ENCODE measurements at places on chromosomes 6 and 20.

- no peak for DNase-seq
Measured at GRCh38 chr6:160330619-160331018, 17.6 kb upstream of the SLC22A3 start.

GRCh38 chr6:89033461-89033860, 47.1 kb upstream of the PNRC1 start:
- DNase-seq: no peak

GRCh38 chr20:49610691-49611538, 43.0 kb upstream of the PTGIS start:
- DNase-seq: peak; percentile 63

- DNase-seq: no peak
Measured at GRCh38 chr6:37731888-37732287, 34.2 kb upstream of the MDGA1 start.

GRCh38 chr6:27126815-27127537, 120.5 kb upstream of the PRSS16 start:
- peak; percentile 88 for DNase-seq

DNA sequence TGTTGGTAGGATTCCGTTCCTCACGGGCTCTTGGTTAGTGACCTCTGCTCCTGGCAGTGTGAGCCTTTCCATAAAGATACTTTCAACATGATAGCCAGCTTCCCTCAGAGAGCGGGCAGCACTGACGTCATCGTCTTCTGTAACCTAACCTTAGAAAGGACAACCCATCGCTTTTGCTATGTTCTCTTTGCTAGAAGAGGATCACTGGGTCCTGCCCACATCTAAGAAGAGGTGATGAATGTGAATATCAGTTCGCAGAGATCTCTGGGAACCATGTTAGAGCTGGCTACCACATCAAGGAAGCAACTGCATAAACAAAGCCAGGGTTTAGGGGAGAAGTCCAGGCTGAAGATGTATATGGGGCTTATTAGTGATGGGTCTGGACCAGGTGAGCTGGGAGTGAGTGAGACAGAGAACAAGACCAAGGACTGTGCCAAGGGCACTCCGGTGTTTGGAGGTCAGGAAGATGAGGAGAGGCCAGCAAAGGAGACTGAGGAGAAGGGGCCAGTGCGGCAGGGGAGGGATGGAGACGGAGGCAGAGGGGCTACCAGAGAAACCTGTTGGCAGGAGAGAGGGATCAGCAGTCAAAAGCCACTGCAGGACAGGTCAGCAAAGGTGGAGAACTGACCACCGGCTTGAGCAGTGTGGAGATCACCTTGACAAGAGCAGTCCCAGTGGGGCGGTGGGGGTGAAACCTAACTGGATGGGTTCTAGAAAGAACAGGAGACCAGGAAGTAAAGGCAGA, 39.7 kb downstream of the PIM1 start:
- DNase-seq: no peak

- peak; percentile 68 for DNase-seq
Measured at GRCh38 chr20:58692579-58693225, at the start of gene NPEPL1. NPEPL1 (plus strand) TSS chr20:58692800; CDS start chr20:58692901, 101 bp downstream.

GRCh38 chr6:90393232-90393884, 96.7 kb upstream of the BACH2 start:
- DNase-seq: peak; percentile 60

GRCh38 chr6:48429021-48429420, 318.0 kb upstream of the PTCHD4 start:
- no peak for DNase-seq

GRCh38 chr6:32855467-32856174, 1.6 kb downstream of the PSMB9 start:
- DNase-seq: no peak

DNA sequence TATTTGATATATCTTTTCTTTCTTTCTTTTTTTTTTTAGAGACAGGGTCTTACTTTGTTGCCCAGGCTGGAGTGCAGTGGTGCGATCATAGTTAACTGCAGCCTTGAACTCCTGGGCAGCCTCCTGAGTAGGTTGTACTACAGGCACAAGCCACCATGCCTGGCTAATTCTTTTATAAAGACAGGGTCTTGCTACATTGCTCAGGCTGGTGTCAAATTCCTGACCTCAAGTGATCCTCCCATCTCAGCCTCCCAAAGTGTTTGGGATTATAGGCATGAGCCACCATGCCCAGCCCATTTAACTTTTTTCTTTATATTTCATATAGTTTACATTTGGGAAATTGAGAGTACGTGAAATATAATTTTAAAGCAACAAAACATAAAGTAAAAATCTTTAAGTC, 10.1 kb downstream of the NUS1 start:
- no peak for DNase-seq

- no peak for DNase-seq
Measured at GRCh38 chr6:150006961-150007464, 18.3 kb downstream of the RAET1L start.

- no peak for DNase-seq
Measured at GRCh38 chr6:70518723-70519122, 48.0 kb upstream of the SDHAF4 start.

DNA sequence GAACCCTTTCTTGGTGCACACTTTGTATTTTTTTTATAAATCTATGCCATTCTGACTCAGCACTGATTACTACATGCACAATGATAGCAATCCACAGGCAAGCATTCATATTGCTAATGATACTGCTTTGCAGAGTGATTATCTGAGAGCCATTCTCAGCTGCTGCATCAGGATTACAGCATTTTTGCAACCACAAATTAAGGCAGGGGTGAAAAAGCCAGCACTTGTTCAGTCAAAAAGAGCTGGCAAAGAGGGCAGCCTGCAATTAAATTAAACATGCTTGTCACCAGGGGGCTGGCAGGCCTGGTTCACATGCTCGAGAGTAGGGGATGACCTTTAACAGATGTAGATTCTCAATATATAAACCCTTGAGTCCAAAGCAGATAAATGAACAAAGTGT, 40.7 kb upstream of the SLC17A4 start:
- DNase-seq: no peak

DNA sequence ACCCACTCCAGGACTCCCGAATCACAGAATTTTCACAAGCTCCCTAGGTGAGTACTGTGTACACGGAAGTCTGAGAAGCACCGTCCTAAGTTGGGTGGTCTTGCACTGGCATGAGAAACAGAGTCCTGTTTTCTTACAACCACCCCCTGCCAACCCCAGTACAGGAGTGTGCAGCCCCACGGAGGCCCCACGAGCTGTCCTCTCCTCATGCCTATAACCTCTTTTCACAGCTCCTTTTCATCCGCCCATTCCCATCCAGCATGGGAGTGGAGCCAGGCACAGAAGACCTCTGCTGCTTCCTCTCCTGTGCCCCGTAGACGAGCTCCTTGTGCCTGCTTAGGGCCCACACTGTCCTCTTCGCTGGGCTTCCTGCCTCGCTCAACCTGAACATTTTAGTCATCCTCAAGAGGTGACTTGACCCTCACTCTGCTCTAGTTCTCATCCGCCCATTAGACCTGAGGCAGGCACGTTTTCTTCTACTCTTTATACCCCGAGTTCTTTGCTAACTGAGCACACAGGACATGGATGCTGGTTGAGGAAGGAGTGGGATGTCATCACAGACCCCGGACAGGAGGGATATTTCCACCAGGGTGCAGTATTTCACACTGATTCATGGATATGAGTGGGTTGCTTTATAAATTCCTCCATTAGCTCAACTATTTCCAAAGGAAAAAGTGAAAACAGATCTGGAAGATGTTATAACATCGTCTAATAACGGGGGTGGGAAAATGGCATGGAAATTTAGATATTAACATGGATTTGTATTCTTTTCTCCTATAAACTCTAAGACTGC, 160.5 kb downstream of the TTLL2 start:
- peak; percentile 51 for DNase-seq

- no peak for DNase-seq
Measured at GRCh38 chr6:31882344-31882743, 3.5 kb upstream of the SLC44A4 start.

DNA sequence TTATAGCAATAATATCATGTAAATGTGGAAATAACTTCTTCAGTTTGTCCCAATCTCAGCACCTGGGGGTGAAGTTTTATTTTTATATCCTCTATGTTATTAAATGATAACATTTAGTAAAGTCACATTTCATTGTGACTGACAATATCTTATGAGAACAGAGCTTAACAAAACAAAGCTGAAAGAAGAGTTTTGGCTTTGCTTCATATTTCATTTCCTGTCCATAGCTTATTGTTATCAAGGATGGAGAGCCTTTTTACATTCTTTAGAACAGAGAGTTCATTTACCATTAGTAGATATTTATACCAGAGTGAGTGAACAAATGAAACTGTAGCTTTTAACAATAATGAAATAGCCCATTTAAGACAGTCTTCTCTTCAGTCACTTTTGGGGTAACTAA, 231.9 kb upstream of the SGK1 start:
- peak; percentile 36 for DNase-seq

GRCh38 chr6:116714296-116714695, 33.3 kb downstream of the KPNA5 start:
- DNase-seq: no peak

DNA sequence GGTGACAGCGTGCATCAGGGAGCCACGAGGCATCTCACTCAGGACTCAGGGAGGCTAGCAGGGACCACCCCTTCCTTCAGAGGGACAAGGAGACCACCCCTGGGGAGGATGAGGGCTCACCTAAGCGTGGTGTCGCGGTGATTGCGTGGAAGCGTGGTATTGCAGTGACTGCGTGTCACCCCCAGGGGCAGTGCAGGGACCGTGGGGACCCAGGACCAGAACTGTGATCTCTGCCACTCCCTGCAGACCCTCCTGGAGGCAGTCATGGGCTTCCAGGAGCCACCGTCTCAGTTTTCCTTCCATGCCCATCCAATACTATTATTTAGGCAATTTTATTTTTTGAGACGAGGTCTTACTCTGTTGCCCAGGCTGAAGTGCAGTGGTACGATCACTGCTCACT, 147.1 kb downstream of the TAF4 start:
- no peak for DNase-seq

DNA sequence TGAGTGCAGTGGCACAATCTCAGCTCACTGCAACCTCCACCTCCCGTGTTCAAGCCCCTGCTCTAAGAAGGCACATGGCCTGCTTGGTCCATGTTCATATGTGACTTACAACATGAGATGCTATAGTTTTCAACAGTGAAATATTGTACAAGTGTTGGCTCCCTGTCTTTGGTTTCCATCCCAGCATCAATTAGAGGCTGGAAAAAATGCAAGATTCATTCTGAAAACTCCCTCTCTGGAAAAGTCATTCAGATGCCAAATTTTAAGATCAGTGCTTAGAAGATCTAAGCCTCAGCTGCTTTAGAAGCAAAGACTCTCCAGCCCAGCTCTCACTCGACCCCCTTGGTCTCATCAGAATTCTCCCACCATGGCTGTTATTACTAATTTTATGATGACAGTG, 398.9 kb downstream of the KIF16B start:
- no peak for DNase-seq

GRCh38 chr20:25220810-25221591, 25.5 kb downstream of the ENTPD6 start:
- DNase-seq: no peak

DNA sequence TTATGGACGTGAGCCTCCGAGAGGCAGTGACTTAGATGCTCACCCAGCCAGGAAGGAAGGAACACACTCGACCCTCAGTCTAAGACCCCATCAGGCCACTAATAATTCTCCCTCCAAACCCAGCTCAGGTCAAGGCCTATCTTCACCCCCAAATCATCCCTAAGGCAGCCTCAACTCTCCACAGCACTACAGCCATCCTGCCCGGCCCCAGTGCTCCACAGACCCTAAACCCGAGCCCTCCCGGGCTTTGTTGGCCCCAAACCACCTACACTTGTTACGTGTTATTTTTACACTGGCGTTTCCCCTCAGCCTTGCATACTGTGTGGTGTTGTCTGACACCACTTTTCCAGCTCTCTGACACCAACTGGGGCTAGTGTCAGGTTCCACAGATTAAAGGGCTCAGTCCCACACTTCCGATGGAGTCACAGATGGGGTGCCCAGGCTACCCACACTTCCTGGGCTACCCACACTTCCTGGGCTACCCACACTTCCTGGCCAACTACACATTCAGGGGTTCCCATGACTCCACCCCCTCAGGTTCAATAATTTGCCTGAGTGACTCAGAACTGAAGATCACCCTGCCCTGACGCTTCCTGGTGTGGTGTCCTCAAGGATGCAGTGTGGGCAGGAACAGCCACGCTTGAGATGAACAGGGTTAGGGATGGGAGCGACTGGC, 25.3 kb downstream of the RBCK1 start:
- no peak for DNase-seq

- DNase-seq: no peak
Measured at GRCh38 chr6:152636021-152636608, 1.0 kb downstream of the SYNE1 start.

DNA sequence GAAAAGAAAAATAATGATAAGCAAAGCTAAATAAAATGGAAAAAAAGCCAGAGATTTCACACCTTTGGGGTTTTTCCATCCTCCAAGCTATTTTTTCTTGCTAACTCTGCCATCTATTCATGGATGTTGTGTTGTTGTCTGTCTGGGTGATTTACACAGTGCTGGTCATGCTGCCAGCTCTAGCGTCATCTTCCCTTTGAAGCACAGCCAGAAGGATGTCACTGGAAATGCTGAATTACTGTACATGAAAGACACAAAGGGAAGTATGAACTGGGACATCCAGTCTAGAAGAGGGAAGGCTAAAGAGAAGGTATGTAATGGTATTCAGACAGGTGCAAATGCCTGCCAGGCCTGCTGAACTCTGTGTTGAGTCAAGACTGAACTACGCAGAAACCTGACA, 241.9 kb upstream of the STXBP5 start:
- DNase-seq: no peak

- peak; percentile 46 for DNase-seq
Measured at GRCh38 chr6:33297956-33298772, 578 bp downstream of the RGL2 start.

- DNase-seq: no peak
Measured at GRCh38 chr20:32642257-32643046, 31.3 kb downstream of the C20orf203 start.

- DNase-seq: no peak
Measured at GRCh38 chr20:9068841-9069663, at the start of gene PLCB4. PLCB4 (plus strand) TSS chr20:9069087; CDS start chr20:9307815, 238,728 bp downstream.

- no peak for DNase-seq
Measured at GRCh38 chr6:26330859-26331217, 34.2 kb upstream of the BTN3A2 start.

DNA sequence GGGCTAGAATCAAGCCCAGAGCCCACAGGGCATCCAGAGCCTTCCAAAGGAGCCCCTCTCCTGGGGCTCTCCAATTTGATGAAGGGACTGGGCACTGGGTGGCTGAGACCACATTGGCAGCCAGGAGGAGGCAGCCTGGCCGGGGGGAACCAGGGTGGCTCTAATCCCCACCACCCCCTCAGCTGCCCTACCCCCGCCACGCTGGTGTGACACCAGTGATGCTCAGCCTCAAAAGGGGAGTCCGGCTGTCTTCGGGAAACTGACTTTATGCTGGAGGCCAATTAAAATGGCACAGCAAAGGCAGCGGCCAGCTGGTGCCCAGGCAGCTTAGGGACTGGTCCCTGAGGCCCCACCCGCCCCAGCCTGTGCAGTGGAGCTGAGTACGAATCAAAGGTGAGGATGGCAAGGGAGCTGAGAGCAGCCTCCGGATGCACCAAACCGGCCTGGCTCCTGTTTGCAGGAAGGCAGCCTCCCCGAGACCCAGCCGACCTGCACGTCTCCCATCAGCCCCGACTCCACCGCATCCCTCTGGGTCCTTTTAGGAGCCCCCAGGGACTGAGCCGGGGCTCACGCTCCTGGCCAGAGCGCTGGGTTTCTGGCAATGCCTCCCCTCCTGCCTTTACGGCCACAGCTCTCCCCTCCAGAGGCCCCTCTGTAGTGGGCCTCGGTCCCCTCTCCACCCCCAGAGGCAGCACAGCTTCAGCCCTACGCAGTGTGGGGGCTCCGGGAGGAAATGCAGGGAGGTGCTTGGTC, 28.5 kb downstream of the CHRNA4 start:
- DNase-seq: no peak
